CD8-positive, alpha-beta memory T cell (primary cell): ENCODE measurements at places on chromosomes 7 and 10.

DNA sequence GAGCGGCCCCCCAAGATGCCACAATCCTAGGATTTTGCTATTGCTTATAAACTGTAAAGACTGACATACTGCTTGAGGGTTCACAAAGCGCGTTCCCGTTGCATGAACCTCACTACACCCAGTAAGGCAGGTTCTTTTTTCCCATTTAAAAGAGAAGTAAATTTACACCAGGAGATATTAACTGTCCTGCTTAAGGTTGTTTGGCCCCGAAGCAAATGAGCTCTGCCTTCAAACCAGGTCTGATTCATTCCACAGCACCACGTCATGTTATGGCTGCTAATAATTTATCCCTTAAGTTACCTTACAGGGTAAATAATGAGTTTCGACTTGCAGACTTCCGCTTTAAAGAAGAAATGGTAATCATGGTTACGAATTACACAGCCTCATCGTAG is 559 bp upstream of the FKBP14 start:
- DNase-seq = peak; percentile 1

DNA sequence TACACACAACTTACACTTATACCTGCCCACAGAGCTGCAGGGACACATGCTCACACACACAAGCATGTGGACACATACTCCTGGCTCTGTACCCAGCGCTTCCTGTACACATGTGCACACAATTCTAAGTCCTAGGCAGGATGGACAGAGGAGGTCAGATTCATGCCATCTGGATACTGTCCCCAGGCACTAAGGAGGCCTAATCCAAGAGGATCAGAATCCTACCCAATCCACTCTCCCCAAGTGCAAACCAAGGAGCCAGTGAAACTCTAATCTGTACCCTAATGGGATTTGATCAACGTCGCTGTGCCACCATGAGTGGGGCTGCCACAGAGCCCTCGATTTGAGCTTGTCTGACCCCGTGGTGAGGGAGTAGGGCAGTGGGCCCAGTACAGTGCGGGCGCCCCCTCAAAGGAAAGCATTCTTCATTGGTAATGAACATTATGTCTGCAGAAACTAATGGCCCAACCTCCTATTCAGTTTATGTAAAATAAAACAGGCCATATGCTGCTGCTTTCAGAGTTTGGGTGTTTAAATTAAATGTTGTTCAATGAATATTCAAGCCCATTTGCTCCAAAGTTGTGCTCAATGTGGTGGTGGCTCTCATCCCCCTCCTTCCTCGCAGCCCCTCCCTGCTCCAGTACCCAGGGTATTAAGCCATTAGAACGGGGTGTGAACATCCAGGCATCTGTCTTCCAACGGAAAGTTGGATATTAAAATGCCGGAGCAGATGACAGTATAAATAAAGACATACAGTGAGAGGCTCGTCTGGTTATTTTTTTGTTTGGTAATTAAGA is 26.4 kb downstream of the RPS24 start:
- DNase-seq = no peak

GRCh38 chr10:3090914-3091787 is 23.8 kb downstream of the PFKP start:
- DNase-seq = no peak

GRCh38 chr7:110179037-110179436 is 911.9 kb upstream of the LRRN3 start:
- DNase-seq = no peak

- DNase-seq = no peak
Observed at GRCh38 chr7:31816810-31817209, 129.8 kb downstream of the PPP1R17 start.

- DNase-seq = no peak
Observed at GRCh38 chr10:101607124-101607523, 19.0 kb downstream of the DPCD start.

DNA sequence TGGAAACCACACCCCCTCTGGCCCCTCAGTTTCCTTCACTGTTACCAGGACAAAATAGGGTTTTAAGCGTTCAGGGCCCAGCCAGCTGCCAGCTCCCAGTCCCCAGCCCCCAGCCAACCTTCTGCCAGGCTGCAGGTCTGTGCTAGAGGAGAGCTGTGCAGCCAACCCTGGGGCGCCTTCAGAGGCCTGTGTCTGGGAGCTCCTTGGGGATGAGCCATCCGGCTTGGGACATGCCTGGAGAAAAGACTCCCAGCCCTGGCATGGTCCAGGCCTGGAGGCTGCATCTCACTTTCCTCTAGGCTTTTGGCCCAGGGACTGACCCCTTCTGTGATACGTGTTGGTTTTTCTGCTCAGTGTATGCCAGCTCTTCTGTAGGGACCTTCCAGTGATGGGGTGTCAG is 487.6 kb upstream of the MGMT start:
- DNase-seq = no peak

GRCh38 chr7:116772926-116773749 is 89.2 kb upstream of the CAPZA2 start:
- DNase-seq = no peak

DNA sequence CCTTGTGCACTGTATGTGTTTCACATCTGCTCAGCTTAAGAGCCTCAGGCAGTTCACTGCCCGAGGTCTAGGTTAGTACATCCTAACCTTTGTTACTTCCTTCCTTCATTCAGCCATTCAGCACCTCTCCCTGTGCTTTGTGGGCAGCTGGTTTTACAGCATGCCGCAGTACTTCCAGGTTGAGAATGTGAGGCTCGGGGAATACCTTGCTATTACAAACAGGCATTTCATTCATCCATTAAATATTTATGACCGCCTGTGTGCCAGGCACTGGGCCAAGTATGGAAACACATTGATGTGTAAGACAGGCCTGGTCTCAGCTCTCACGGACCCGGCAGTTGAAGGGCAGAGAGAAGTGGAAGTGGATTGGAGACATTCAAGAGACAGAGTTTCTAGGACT is 82.4 kb downstream of the SHH start:
- no peak for DNase-seq

- DNase-seq = no peak
Observed at GRCh38 chr7:156180451-156181229, 368.4 kb upstream of the SHH start.

- no peak for DNase-seq
Observed at GRCh38 chr10:777913-778479, 88.5 kb upstream of the DIP2C start.

- DNase-seq = no peak
Observed at GRCh38 chr7:21030237-21030871, 243.7 kb upstream of the SP8 start.

- DNase-seq = no peak
Observed at GRCh38 chr10:45354261-45354660, 19.8 kb upstream of the ALOX5 start.

DNA sequence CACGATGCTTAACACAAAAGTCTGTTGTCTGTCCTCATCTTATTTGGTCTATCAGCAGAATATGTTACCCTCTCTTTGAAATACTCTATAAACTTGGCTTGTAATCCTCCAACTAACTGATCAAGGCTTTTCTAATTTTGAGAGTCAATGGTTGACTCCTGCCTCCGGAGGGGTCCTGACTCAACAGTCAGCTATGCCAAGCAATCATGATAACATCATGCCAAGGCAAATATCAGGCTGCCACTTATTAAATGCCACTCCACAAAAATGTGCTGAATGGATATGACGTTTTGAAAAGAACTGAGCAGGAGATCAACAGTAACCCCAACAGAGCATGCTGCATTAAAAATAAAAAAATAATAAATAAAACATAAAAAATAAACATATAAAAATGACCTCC is 116.1 kb downstream of the PARD3 start:
- no peak for DNase-seq

DNA sequence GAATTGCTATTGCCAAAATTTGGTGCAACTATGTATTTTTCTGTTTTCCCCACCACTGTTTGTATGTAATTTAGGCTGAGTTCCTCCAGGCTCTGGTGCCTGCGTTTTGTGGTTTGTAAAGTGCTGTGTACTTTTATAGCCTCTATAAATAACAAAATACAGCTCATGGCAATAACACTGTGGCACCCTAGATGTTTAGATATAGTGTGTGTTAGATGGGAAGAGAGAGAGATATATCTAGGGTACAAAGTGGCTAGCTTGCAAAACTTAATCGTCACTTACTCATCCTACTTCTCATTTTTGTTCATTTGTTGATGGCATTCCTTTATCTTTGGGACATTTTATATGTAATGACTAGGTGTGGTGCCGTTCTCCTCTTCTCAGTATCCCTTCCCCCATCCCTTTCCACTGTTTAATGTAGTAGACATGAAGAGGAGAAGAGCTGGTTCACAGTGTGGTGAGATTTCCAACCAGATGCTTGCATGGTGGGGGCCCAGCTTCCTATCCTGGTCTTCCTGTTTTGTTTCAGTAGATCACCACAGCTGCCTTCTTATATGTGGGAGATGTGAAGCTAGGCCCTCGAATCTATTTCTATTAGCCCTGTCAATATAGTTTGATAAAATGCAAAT is 115.0 kb downstream of the SND1 start:
- DNase-seq = no peak

DNA sequence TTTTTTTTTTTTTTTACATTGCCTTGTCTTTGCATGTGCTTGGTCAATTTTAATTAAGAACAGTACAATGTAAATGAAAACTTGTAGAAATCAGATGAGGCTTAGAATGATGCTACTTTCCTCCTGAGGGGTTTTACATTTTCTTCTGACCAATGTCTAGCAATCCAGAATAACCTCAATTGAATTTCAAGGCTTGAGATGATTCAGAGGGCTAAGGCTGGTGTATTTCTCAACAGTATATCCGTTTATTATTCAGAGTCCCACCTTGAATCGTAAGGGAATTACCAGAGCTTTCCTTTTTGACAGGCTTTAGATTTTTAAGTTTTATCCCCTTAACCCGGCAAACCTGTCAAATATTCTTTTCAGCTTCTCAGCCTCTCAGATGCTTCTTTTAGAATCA is 231.2 kb upstream of the STK17A start:
- DNase-seq = no peak

- DNase-seq = no peak
Observed at GRCh38 chr10:123729523-123729922, 63.4 kb downstream of the GPR26 start.

DNA sequence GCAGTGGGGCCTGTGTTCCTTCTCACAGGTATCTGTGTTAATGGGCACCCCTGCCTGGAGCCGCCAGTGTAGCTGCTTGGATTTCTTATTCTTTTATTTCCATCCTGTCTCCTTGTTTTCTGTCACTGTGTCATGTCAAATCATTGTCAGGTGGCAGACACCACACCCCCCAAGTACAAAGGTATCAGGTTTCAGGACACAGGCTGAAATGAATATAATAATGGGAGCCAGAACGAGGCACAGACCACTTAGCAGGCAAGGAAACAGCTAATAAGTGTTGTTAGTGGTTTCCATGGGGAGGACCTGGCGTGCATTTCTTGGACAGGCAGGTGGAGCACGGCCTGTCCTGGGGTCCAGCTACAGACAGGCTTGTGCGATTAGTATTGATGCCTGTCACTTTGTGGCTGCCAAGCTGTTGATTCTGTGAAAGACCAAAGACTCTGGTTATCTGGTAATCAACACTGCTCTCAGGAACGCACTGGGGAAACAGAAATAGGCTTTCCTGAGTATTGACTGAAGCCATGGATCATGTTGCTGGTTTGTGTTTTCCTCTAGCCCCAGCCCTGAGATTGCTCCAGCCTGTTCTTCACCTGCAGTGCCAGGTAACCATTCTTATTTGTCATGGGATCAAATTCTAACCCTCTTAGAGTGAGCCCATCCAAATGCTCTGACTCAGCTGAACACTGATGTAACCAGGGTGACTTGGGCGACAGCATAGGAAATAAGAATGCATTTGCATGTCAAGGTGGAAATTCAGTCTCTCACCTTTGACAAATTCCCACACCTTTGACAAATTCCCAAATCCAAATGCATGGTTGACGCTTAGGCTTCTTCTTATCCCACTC is 1002.0 kb downstream of the LRMDA start:
- DNase-seq = no peak

DNA sequence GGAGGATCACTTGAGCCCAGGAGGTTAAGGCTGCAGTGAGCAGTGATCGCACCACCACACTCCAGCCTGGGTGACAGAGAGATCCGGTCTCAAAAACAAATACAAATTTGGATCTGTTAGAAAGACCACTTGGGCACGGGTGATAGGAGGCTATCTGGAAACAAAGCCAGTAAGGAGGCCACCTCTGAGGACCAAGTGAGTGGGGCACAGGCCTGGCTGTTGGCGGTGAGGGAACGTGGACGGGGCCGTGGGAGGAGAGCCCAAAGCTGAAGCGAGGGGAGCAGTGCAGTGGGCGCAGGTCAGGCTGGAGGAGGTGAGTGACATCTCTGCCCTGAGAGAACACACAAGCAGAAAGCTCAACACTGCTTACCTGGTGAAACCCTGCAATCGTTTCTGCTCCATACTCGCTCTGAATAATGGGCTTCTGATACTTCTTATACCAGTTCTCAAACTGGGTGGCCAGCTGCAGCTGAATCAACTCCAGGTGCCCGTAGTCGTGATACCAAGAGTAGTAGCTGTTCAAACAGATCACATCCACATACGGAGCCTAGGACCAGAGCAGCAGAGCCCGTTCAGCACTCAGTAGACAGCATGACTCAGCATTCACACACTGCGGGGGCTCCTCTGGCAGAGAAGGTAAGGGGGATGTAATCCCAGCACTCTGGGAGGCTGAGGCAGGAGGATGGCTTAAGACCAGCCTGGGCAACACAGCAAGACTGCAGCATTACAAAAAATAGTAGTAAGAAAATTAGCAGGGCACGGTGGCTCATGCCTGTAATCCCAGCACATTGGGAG is 14.5 kb downstream of the GUSB start:
- DNase-seq = no peak

- no peak for DNase-seq
Observed at GRCh38 chr10:68981074-68981473, 7.5 kb upstream of the KIFBP start.
